ENCODE measurements at places on chromosomes 11 and 22.

- no peak for DNase-seq
Measured at GRCh38 chr22:19988331-19988808, 28.3 kb downstream of the ARVCF start.

DNA sequence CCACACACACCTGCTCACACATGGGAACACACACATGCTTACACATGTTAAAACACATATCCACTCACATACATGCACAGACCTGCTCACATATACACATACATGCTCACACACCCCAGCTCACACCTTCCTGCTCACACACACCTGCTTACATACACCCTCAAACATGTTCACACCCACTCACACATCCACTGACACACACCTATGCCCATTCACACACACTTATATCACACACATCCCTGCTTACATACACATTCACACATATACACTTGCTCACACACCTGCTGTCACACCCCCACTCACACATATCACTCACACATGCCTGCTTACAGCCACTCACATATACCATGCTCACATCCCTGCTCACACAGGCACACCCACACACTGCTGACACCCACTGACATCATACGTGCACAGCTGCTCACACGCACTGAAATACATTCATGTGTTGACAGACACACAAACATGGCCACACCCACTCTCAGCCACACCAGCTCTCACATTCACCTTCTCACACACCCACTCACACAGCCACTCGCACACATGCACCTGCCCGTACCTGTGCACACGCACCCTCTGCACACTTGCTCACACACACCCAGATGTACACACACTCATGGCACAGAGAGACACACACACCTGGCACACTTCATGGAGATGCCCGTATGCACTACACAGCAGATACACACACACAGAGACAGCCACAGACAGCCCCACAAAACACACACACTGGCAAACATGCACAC lies 5.7 kb upstream of the MYBPC3 start:
- no peak for DNase-seq

- DNase-seq = peak; percentile 75
Measured at GRCh38 chr11:65856689-65857499, 1.1 kb downstream of the CFL1 start.

DNA sequence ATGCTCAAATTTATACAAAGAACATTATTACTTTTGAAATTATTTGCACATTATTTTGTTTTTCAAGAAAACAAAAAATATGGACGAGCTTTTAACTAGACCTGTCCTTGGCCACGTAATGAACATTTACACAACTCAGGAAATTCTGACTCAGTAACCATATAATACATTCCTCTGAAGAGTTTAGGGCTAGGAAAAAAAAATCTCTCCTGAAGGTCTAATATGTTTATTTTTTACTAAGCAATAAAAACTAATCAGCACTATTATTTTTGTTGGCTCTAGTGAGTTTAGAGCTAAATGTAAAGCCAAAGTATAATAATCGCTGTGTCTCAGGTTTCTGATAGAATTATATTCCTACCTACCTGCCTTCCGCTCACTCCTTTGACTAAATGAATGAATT lies 187.5 kb downstream of the SWAP70 start:
- no peak for DNase-seq

DNA sequence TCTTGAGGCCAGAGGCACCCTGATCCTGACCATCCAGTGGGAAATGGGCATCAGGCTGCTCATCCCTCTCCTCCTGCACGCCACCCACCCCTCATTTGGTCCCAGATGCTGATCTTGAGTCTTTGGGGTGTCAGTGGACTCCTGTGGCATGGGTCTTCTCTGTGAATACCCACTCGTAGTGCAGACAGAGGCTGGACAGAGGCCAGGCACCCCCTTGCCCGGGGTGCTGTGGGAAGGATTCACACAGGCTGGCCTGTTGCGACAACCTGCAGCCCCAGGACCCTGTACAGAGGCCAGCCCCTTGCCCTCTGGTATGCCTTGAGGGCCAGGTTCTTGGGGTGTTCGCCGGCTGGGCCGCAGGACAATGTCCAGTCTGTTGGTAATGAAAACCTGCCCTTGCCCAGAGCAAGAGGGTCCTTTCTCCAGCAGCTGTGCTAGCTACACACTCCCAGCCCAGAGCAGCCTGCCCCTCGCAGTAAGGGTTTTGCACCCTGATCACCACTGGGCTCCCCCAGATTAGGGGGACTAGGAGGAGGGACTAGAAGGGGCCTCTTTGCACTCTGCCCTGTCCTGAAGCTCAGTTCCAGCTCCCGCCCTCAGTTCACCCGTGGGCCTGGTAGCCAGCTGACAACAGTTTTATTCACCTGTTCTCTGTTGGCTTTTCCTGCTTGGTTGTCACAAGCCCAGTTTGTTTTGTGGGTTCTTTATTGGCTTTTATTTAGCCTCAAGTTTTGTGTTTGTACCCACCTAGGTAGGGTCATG lies 76.0 kb downstream of the BCR start:
- DNase-seq = no peak

- no peak for DNase-seq
Measured at GRCh38 chr11:86360775-86361395, 13.8 kb upstream of the CCDC81 start.

DNA sequence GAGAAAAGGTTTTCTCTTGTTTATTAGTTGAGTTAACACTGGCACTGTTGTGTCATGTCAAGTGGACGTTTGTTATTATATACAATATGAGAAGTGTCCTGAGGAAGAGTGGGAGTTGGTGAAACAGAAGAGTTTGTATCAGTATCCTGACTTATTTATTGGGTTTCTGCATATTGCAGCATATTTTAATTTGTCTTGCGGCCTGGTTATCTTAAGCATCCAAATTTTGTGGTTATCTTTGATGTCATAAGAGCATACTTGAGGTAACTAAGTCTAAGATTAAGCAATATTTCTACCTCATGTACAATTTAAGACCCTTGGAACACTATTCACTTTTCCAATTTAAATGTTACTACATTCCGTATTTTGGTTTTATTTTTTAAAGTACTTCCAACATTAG lies 103.5 kb downstream of the DDX10 start:
- no peak for DNase-seq

- no peak for DNase-seq
Measured at GRCh38 chr11:121755191-121755590, 302.4 kb upstream of the SORL1-AS1 start.

DNA sequence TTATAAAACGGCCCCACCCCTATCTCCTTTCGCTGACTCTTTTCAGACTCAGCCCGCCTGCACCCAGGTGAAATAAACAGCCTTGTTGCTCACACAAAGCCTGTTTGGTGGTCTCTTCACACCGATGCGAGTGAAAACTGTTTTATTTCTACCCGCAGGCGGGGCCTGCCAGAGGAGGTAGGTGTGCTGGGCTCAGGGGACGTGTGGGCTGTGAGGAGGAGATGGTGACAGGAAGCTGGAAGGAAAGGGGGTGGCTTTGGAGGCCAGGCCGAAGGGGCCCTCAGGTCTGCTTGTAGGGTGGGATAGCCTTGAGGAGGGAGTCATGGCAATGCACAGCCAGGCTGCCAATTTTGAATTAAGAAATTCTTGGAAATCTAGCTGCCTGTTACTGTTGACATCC lies 21.3 kb upstream of the KRTAP5-7 start:
- DNase-seq = no peak

DNA sequence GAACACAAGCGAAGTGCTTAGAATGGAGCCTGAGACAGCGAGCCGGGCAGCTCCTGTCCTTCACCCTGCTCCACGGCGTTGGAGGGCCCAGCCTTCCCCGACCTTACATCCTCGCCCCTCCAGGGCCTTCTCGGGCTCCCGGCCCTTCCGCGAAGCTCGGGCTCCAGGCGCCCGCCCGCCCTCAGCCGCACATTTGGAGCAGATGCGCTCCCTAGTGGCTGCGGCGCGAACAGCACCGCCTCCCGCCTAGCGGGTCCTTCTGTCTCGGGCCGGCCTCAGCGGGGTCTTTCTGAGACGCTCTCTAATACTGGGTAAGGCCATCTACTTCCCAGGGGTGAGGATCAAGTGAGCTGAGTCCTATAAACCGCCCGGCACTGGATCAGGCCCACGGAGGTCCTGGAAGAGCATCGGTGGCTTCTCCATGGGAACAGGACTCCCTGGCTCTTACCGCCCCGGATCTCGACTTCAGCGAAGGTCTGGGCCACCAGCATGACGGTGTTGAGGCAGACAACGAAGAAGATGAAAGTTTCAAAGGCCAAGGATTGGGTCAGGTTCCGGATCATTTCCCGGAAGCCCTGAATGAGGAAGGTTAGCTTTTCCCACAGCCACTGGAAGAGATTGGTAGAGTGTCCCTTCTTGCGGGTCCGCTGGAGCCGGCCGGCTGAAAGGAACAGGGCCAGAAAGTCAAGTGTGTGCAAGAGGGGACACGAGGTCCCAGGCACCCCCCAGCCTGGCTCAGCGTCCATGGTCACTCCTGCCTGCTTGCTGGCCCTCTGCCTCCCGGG lies 3.7 kb downstream of the CATSPER1 start:
- peak; percentile 74 for DNase-seq

GRCh38 chr11:115242982-115243381 lies 261.2 kb downstream of the CADM1 start:
- DNase-seq = no peak

DNA sequence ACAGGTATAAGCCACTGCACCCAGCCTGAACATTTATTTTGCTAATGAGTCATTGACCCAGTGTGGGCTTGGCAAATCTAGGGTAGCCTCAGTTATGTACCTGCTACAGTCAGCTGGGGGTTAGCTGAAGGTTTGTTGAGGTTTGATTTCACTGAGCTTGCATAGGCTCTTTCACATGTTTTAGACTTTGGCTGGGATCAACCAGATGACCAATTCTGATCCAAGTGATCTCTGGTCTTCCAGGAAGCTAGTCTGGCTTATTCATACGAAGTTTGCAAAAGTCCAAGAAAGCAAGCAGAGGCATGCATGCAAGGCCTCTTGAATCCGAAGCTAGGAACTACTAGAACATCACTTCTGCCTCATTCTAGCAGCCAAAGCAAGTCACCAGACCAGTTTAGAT lies 21.0 kb downstream of the SERPING1 start:
- DNase-seq = no peak

DNA sequence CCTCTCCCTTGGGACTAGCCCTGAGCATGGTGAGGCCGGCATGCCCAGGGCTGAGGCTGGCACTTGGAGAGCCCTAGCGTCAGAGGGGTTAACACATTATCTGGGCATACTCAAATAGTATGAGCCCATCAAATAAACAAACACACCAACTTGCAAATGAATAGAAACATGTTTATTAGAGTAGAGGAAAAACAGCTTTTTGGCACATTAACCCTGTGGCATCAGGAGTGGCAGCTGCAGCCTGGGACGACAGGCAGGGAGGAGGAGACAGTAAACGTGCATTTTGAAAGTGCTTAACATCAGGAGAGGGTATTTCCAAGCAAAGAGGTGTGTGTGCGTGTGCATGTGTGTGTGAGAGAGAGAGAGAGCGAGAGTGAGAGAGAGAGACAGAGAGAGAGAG lies 684.9 kb downstream of the NTM start:
- DNase-seq = no peak

DNA sequence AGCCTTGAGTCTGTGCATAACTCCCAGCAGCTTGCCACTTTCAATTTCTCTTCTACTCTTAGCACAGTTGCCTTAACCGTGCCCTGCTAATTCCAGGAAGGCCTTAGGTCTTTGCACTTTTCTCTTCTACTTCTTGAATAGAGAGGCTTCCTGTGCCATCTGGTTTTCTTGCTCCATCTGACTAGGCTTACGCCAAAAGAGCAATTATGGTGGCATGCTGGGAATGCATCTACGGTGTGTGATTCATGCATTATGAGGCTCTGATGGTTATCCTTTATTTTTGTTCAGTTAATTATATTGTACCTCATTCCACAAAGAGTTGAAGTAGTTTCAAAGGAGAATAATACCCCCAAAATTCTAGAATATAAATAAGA lies 29.4 kb downstream of the SIK2 start:
- no peak for DNase-seq

DNA sequence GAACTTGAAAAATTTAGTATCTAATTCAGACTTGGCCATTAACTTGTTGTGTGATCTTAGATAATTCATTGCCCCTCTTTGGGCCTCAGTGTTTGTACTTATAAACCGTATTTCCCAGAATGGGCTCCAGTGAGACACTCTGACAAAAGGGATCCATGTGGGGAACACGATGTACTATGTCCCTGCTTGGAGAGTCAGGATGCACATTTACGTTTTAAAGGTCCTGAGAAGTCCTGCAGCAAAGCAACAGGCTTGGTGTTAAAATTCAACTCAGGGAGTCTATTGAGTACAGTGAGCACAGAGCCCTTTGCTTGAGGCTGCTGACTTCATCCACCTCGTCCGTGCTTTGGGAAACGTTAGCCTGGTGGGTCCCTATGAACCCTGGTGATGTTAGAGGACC lies 9.0 kb downstream of the WNT11 start:
- DNase-seq = no peak

DNA sequence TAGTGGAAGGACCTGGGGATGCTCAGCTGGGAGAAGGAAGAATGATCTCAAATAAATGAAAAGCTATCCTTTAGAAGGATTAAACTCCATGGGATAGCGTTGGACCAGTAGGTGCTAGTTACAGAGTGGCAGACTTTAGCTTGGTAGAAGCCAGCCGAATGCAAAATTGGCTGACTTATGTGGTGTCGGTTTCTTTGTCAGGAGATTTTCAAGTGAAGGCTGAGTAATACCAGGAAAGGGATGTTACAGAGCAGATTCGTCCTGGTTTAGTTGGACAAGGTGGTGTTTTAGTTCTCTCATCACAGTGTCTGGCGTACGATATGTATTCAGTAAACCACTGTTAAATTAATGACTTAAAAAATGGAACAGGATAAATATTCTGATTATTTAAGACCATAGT lies 26.0 kb downstream of the FDX1 start:
- no peak for DNase-seq

DNA sequence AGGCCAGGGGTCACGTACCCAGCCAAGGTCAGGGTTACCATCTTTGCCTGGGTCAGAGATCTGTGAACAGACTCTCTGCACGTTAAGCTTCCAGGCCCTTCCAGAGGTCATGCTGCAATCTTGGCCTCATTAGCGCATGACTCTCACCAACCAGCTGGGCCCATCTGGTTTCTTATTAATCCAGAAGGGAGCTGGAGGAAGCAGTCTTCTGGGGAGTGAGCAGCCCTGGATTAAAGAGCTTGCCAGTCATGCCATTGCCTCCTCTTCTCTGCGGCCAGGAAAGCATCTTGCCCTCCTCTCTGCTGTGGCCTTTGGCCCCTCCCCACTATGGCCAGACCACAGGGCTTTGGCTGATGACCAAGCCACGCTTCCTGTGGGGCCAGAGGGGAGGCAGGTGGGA lies 57.4 kb downstream of the CHST1 start:
- no peak for DNase-seq

GRCh38 chr11:41497974-41498373 lies 38.5 kb upstream of the LRRC4C start:
- no peak for DNase-seq

All from posterior cingulate gyrus (tissue), 11 donors.